ENCODE measurements at places on chromosomes 1 and 21.

- no peak for DNase-seq
Observed at GRCh38 chr1:223089250-223089649, 53.8 kb downstream of the TLR5 start.

DNA sequence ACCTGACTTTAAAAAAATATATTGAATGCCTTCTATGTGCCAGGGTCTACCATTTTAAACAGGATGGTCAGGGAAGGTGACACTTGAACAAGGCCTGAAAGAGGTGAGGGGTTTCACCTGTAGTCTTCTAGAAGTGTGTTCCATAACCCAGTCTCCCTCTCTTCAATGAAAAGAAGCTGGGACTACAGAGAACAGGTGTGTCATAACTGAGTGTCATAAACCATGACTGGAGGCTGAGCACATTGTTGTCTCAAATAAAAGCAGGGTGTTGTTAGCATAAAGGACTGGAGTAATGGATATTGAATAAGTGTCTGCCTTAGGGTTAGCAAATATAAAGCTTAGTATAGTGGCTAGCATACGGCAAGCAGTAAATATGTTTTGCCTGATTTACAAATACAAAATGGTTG, 65.4 kb downstream of the SYDE2 start:
- DNase-seq = no peak

GRCh38 chr1:246083416-246083815, 423.7 kb downstream of the SMYD3 start:
- no peak for DNase-seq

DNA sequence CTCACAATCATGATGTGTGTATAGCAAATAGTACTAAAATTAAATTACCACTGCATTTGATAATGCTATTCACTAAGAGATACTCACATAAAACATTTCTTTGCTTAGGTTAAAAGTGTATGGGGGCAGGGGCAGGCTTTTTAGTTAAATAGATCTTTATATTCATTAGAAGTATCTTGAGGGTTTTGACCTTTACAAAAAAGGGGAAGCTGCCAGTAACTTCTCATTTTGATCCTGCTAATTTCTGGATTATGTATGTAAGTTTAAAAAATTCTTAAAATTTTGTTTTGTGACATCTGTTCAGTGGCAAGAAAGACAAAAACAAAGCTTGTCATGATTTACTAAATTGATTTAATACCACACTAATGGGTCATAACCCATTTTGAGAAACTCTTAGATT, 45.8 kb upstream of the S1PR1 start:
- no peak for DNase-seq

DNA sequence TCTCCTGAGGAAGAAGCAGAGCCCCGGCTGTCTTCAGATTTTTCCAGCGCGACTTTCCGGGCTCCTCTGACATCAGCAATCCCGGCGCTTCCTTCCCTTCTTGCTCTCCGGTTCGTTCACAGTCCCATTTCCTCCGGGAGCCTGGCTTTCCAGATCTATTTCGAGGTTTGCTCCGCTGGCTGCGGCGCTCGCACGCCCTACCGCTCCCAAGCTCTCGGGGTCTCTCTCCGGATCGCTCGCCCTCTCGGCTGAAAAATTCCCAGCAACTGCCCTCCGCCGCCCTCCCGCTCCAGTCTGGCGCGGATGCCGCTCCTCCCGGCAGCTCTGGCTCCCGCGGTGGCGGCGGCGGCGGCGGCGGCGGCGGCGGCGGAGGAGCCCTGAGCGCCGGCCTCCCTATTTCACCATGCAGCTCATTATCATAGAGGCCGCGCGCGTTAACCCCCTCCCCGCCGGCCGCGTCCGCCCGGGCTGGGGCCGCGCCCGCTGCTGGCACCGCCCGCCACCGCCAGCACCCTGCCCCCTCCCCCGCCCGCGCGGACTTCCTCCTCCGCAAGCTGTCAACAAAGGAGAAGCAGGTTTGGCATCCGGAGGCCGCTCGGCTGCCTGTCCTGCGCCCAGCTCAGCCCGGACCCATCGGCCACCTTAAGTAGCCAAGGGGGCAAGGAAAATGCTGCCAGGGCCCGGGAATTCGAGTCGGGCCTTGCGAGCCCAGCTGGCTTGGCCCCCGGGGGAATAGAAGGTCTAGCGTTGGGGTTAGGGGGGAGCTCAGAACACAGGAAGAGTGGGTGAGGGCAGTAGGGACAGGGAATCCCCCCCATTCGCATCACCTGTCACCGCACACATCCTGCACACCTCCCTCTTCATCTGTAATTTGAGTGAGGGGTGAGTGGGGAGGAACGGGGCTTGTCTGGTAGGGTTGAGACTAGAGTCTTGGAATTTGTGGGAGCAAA, at the start of gene PLXNA2:
TSS of gene PLXNA2 (minus strand) at position 418 of the 950 bp plus-strand sequence. CDS start 26,462 bp downstream, outside the sequence.
- DNase-seq = peak; percentile 29

DNA sequence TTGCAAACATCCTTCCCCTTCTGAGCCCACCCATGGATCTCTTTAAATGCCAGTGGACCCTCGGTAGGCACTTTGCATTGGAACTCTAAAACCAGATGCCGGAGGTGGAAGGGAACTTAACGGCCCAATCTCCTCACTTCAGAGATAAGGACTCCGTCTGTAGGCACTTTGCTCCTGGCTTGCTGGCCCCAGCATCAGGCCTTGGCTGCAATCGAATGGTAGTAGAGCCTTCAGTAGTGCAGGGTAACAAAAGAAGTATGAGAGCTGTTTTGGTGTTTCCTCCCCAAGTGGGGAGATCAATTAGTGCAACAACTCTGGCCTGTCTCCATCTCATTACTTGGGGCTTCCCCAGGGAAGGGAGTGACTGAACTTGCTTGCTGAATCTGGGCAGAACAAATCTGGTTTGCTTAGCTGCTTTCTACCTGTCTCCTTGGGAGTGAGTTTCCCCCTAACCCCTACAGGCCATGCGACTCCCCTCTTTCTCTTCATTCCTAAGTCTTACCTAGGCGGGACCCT, 70.8 kb downstream of the TENT5C start:
- DNase-seq = no peak

GRCh38 chr1:178898401-178898800, 27.5 kb upstream of the ANGPTL1 start:
- DNase-seq = no peak

- DNase-seq = no peak
Observed at GRCh38 chr1:36133484-36133883, 8.5 kb upstream of the COL8A2 start.

GRCh38 chr1:936348-937264, 12.9 kb downstream of the SAMD11 start:
- DNase-seq = no peak

GRCh38 chr1:171683870-171684269, 31.4 kb upstream of the MYOC start:
- no peak for DNase-seq

GRCh38 chr21:33902349-33902748, 13.3 kb downstream of the ATP5PO start:
- DNase-seq = no peak

- DNase-seq = no peak
Observed at GRCh38 chr21:39972976-39973770, 105.9 kb downstream of the PCP4 start.

DNA sequence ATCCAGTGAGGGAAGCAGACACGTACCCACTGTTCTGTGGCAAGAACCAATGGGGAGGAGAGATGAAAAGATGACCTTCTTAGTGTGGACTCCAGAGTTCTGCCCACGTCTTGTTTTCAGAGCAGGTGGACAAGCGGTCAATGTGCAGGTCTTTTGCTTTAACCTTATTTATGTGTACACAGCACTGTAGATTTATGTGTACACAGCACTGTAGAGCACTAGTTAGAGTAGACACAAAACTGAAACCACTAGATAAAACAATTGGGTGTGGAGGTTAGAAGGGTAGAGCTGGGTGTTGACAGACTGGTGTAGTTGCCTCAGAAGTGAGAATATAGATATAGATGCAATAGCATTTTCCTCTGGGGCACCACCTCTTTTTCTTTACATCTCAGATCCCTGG, 150.0 kb downstream of the MAGI3 start:
- DNase-seq = no peak

DNA sequence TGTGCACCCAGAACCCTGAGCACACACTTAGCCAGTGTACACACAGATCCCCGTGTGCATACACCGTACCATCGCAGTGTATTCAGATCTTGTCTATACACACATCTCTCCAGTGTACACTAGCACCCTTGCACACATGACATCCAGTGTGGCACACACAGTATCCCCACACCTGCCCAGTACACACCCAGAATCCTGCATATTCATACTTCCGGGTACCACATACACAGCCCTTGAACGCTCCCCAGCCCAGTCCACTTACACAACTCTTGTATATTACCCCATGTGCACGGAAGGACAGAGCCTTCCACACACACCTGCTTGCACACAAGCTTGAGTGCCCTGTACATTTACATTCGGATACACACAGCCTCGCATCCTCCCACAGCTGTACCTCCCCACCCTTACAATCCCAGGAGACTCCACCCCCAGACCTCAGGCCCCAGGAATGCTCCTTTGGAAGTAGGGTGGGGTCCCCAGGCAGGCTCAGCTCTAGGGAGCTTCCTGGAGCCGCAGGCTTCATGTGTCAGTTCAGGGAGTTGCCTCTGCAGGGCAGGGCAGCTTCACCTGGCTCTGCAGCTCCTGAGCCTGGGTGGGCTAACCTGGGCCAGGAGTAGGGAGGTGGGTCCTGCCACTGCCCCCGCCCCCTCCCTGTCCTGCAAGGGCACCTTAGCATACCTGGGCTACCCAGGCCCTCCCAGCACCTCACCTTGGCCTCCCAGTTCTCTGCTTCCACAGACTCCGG, 46.2 kb downstream of the AHDC1 start:
- DNase-seq = no peak

DNA sequence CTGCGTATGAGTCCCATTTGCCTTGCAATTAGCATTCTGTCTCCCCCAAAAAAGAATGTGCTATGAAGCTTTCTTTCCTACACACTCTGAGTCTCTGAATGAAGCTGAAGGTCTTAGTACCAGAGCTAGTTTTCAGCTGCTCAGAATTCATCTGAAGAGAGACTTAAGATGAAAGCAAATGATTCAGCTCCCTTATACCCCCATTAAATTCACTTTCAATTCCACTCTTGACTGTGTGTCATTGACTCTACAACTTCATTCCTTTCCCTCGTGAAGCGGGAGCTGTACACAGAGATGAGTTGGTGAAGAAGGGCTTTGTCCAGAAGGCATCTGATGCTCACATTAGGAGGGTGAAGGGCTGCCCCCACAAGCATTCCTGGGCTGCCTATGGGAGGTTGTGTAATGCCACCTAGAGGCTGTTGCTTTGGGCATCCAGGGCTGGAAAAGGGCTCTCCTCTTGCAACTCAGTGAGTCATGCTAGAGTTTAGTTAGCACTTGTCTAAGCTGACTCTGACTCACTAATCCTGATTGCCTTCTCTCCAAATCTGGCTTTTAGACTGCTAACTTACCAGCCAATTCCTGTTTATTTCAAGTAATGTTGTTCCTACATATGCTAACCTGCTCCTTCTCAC, 1.8 kb downstream of the SPRR1B start:
- no peak for DNase-seq

- no peak for DNase-seq
Observed at GRCh38 chr1:90193116-90193515, 198.2 kb downstream of the ZNF326 start.

GRCh38 chr1:154791292-154792166, 78.6 kb downstream of the KCNN3 start:
- DNase-seq = peak; percentile 72

DNA sequence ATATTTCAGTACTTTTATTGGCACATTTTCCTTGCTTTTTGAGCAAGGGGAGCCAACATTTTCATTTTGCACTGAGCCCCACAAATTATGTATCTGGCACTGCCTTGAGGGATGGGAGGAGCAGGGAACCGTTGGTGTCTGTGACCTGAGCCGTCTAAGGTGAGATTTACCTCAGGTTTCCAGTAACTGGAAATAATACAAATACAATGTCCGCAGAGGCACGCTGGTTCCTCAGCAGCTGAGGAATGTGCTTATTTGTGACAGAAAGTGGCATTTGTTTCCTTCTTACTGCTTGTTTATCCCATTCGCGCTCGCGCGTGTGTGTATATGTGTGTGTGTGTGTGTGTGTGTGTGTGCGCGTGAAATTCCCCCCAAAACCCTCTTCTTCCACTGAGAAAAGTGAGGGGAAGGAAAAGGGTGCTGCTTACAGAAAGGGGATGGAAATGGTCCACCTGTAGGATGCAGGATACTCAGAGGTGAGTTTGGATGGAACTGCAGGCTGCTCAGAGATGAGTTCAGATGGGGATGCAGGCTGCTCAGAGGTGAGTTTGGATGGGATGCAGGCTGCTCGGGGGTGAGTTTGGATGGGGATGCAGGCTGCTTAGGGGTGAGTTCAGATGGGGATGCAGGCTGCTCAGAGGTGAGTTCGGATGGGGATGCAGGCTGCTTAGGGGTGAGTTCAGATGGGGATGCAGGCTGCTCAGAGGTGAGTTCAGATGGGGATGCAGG, 30.2 kb upstream of the SLAMF1 start:
- DNase-seq = no peak

DNA sequence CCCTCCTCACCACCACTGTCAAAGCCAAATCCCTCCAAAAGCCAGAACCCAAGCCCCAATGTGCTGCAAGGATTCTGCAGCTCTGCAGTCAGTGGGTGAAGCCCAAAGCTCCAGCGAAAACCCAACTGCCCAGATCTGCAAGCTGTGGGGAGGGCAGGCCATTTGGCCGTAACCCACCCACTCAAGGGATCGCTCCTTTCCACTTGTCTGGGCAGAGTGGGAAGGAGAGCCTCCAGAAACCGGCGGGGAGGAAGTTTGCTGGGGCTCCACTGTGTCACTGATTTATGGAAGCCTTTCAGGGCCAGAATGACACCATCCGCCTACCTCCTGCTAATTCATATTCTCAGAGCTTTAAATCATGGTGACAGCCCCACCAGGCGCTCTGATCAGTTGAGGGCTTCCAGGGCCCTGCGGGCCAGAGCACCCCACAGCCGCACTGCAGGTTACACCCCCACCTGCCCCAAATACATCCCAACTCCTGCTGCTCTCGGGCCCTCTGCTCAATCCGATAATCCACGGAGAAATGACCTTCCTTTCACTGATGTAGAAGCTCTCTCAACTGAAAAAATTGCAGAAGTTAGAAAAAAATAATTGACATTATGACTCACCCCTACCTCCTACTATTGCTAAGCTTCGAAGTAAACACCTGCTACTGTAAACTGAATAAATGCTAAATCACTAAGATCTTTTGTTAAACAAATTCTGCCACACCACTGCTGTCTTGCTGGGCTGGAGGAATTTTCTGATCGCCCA, 40.6 kb upstream of the RAB4A start:
- no peak for DNase-seq

- DNase-seq = no peak
Observed at GRCh38 chr1:116908820-116909511, 750 bp upstream of the PTGFRN start.

GRCh38 chr1:219175212-219175564, 1.5 kb downstream of the LYPLAL1 start:
- no peak for DNase-seq
